ENCODE measurements at places on chromosomes 2 and 18.

DNA sequence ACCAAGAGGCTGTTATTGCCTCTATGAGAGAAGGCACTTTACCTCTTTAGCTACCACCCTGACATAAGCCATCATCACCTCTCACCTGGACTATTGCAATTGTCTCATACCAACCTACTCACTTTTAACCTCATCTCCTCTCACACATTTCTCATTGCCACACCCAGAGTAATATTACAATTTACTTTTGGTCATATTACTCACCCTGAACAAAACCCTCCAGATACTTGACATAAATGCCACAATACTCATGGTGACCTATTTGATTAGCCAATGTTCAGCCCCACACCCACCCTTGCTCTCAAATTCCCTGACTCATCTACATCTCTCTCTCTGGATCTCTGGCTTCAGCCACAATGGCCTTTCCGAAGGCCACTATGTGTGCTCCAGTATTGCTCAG, 90.9 kb upstream of the CDH7 start:
- DNase-seq: no peak

DNA sequence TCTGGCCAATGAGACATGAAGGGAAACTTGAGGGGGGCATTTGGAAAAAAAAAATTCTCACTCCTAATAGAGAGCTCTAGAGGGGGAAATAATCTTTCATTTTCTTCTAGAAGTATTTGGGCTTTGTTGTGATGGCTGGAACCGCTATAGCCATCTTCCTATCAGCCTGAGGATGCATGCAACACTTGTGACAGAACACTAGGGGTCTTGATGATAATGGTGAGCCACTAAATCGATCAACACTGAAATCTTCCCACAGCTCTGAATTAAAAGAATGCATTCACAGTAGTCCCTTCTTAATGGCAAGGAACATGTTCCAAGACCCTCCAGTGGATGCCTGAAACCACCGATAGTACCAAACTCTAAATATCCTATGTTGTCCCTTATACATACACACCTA, 325.3 kb downstream of the LNPK start:
- no peak for DNase-seq

GRCh38 chr2:52904355-52904891, 863.2 kb upstream of the CHAC2 start:
- DNase-seq: no peak

- DNase-seq: no peak
These were observed 1739.1 kb upstream of the PIK3C3 start for GRCh38 chr18:40215979-40216378.

GRCh38 chr2:215618145-215618544, 182.3 kb upstream of the FN1 start:
- no peak for DNase-seq

DNA sequence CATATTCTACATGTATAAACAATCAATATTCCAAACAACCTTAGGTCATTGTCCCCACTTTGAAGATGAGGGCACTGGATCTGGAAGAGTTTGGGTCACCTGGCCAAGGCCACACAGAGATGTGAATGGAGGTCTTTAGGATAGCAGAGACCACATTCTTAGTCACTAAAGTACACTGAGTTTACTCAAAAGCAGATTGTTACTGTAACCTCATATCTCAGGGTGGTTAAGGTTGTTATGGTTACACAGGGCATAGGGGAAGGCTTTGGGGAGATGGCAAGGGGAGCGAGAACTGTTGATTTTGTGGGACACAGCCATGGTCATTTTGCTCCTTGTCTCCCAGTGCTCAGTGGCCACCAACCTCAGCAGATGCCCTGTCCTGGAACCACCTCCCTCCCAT, 109.4 kb downstream of the GATA6 start:
- DNase-seq: no peak

- DNase-seq: no peak
These were observed 295.9 kb upstream of the HDAC4 start for GRCh38 chr2:239696559-239697207.

DNA sequence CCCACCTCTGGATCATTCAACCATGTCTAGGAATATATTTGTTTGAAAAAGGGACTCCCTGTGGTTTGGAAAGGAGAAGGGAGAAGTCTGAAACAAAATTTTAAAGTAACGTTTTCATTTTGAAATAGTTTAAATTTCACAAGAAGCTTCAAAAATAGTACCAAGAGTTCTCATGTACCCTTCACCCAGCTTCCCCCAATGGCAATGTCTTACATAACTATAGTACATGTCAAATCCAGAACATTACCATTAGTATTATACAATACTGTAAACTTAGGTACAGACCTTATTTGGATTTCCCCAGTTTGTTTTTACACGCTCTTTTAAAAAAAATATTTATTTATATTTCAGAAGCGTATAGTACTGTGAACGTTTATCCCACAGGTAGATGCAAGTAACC, 4.0 kb upstream of the LYG2 start:
- DNase-seq: no peak

DNA sequence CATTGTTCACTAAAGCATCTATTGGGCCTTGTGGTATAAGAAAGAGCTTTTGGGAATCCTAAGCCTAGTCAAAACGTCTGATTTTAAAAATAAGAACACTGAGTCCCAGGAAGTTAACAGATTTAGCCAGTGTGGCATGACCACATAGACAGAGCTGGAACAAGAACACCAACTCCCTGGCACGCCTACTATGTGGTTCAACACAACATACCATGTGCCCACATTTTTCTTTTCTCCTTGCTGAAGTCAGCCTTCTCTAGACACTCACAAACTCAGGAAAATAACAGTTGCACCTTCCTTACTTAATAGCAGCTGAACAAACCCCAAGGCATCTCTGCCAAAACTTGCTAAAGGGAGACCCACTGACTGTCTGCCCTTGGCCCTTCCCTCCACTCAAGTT, 124.8 kb downstream of the C1D start:
- DNase-seq: no peak

GRCh38 chr2:176691471-176691870, 422.2 kb downstream of the MTX2 start:
- no peak for DNase-seq

DNA sequence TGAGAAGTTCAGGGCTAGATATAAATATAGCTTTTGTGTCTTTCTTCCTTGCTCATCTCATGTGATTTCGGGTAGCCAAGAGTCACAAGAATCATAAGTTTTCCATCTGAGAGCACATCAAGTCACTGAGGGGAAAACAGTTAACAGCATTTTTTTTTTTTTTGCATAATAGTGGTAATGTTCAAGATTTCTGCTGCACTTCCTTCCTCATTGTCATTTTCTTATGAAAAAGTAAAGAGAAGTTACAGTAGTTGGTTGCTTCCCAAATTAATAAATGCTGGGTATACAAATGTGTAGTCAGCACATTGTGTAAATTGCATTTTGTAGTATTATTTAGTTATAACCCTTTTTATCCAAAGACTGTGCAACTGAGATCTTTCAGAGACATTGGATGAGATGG, 93.6 kb downstream of the ZEB2 start:
- DNase-seq: no peak

- no peak for DNase-seq
These were observed 9.4 kb downstream of the CRACDL start for GRCh38 chr2:98926601-98927000.

DNA sequence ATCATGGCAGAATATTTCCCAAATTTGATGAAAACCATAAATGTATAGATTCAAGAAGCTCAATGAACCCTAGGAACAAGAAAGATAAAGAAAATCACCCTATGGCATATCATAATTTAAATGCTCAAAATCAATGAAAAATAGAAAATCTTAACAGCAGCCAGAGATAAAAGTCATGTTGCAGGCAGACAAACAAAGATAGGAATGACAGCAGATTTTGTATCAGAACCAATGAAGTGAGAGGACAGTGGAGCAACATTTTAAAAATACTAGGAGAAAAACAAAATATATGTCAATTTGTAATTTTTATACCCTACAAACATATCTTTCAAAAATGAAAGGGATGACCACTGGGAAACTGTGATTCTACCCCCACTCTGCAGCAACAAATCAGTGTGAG, 203.3 kb downstream of the PIEZO2 start:
- DNase-seq: no peak

DNA sequence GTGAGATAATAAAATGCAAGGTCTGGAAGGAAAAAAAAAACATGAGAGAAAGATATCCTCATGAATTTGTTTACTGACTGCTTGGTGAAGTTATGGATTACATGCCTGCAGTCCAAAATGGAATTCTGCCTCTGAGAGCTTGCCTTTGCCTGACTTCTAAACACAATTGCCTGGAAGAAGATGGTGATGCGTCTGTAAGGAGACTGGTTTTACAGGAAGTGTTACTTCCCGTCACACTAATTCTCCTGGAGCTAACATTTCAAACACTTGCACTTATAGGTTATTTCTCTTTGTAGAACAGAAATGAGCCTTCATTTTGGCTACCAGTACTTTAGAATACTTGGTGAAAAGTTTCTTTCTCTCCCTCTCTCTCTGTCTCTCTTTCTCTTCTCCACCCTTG, 884.3 kb downstream of the TSN start:
- DNase-seq: no peak

DNA sequence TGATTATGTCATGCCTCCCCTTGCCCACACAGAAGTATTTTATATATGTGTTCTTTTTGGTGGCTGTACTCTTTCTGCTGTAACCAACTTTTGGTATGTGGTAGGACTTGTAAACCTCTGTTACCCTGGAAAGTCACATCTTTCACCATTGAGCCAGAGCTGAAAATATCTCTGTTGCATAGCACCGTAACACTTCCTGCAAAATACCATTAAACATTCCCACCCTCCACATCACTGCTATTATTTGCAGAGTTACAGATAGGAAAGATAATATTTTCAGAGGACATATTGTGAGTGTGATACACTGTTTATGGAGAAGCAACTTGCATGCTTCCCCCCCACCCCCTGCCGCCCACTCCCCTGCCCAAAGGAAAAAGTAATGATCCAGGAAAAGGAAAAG, 44.8 kb downstream of the CAB39 start:
- no peak for DNase-seq

GRCh38 chr18:31498574-31499524, 872 bp downstream of the DSG2 start:
- DNase-seq: no peak

DNA sequence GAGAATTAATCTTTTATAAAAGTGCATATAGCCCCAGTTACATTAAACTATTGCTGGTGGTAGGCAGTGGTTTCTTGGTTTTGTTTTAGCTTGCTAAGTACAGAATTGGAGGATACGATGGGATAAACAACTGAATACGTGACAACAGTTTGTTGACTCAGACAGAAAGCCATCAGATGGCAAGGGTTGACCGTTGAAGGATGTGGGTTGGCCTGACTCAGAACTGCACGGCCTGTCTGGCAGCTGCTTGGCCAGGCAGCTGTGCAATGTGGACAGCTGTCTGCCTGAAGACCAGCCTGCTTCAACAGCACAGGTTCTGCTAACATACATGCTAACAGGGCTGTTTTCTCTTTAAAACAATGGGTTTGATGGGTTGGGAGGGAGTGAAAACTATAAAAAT, 46.6 kb downstream of the PRKRA start:
- no peak for DNase-seq

DNA sequence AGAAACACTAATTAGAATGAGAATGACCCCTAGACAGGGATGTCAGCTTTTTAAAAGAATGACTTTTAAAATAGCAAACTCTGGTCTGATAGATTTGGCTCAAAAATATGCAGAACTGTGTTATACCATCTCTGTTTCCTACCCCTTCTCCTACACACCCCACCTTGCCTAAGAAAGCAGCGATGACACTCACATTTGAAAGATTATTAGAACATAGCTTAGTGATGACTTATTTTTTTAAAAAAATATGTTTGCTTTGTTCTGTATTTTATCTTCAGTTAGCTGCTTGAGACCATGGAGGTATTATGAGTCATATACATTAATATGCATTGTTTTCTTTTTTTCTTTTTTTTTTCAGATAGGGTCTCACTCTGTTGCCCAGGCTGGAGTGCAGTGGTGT, 176.7 kb upstream of the TPO start:
- no peak for DNase-seq

DNA sequence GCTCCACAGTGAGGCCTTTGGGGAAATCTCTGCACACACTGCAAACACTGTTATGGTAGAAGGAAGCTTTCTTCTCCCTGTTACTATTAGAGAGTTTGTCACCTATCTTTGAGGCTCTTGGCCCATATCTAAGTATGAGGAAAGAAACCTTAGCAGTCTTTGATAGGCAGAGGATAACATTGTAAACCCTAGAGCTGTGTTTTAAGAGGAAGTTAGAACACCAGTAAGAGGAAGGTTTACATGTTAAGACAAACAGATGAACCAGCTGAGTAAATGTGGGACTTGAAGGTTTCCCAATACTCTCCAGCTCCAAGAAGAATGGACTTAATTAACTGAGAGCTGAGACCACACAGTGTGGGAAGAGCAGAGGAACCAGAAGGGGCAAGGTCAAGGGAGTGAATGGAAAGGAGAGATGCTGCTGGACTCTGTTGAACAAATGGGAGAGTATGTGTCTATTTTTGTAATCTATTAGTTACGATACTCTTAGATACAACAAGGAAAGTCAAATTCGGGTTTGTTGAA, 257.0 kb downstream of the DPP10 start:
- DNase-seq: no peak

DNA sequence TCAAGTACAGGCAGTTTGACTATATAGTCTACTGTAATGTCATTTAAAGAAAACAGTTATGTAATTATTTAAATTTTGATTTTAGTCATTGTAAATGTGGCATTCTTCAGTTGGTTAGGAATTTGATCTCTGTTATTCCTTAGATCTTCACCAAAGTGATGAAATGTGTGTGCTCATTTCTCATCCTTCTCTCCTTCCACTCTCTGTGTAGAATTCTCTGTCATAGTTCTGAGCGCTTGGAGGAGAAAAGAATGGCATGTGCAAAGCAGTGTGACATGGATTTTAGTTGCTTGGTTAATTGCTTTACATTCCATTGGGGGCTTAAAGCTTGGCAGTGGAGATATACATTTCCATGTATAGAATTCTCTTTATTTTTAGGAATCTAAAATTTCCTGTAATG, 14.8 kb downstream of the PIK3C3 start:
- no peak for DNase-seq

- DNase-seq: no peak
These were observed 192.5 kb downstream of the TPGS2 start for GRCh38 chr18:36636237-36636817.

GRCh38 chr2:42877511-42877910, 85.1 kb upstream of the HAAO start:
- DNase-seq: no peak

GRCh38 chr2:98868548-98869271, 67.3 kb downstream of the CRACDL start:
- DNase-seq: no peak

GRCh38 chr18:12155996-12156395, 62.4 kb downstream of the ANKRD62 start:
- no peak for DNase-seq

- no peak for DNase-seq
These were observed 80.3 kb upstream of the MAP4K4 start for GRCh38 chr2:101617188-101617587.
